Fibroblast of villous mesenchyme (primary cell): ENCODE measurements at places on chromosomes 13 and 19. TPM values are rescaled to one million over a fixed set of nuclear protein-coding genes. Genes with fewer than 3 reads are reported as not detected.
A peak's percentile ranks its signal among the peaks of the same experiment; 100 is the strongest.

Gene CLDN10
- total RNA-seq: not detected in 2 replicates

Gene CERS1
- total RNA-seq: 0.32 and 1.3 TPM in 2 replicates

GRCh38 chr13:26476782-26477142 is 80.7 kb upstream of the WASF3 start:
- DNase-seq: no peak

- peak; percentile 69 for DNase-seq
These were observed 1.0 kb downstream of the KDM4B start for GRCh38 chr19:4969772-4970531.

Gene C19orf18
- total RNA-seq: under 0.01 and 0.32 TPM in 2 replicates
